Memory B cell (primary cell): ENCODE measurements at places on chromosomes 6 and 20.

GRCh38 chr6:152063170-152063921 is 255.9 kb downstream of the ESR1 start:
- no peak for DNase-seq

DNA sequence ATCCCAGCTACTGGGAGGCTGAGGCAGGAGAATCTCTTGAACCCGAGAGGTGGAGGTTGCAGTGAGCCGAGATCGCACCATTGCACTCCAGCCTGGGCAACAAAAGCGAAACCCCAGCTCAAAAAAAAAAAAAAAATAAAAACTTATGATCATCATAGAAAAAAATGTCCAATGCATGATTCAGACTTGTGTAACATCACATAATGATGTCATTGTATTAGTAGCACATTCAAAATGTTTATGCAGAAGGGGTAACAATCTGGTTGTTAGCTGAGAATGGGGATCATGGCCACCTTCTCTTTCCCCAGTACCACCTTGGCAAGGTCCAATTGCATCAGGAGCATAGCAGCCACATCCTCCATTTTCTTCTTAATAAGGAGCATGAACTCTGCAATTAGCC is 137.6 kb upstream of the MARCKS start:
- DNase-seq: no peak

- no peak for DNase-seq
These were observed 2.7 kb upstream of the HACE1 start for GRCh38 chr6:104862456-104862855.

DNA sequence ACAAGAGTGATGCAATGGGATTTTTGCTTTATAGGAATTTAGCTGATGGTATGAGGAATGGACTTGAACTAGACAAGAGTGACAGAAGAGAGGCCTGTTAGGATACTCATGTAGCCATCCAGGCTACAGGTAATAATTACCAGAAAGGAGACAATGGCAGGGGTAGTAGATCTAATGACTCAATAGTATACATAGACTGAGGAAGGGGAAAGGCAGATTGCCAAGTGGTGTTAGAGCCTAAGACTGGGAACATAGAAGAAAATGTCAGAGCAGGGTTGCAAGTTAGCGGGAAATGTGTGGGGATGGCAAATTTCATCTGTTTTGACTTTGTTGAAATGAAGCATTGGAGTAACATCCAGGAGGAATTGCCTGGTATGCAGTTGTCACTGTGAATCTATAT is 295.6 kb downstream of the UTRN start:
- DNase-seq: no peak

DNA sequence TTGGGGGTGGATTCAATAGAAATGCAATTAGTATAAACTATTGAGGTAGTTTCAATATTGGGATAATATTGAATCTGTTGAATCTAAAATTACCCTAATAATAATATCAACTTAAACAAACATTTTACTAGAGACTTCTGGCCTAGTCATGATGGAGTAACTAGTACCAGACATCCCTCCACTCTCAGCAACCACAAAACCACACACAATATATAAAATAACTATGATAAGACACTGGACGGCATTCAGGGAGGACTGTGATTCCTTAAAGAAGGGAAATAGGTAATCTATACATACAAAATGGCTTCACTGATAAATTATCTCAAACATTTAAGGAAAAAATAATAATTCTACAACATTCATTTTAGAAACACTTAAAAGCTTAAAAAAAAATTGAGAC is 38.9 kb upstream of the TMEM14A start:
- DNase-seq: no peak
